ENCODE measurements at places on chromosomes 12 and 14. TPM values are rescaled to one million over a fixed set of nuclear protein-coding genes. Genes with fewer than 3 reads are reported as not detected.

GRCh38 chr12:49646871-49647654, 23.7 kb downstream of the PRPF40B start:
- DNase-seq = no peak

- DNase-seq = no peak
Measured at GRCh38 chr14:44027397-44027796, 479.7 kb downstream of the FSCB start.

- no peak for DNase-seq
Measured at GRCh38 chr14:65850429-65851135, 438.1 kb downstream of the FUT8 start.

GRCh38 chr12:11771356-11771755, 121.9 kb downstream of the ETV6 start:
- DNase-seq = no peak

DNA sequence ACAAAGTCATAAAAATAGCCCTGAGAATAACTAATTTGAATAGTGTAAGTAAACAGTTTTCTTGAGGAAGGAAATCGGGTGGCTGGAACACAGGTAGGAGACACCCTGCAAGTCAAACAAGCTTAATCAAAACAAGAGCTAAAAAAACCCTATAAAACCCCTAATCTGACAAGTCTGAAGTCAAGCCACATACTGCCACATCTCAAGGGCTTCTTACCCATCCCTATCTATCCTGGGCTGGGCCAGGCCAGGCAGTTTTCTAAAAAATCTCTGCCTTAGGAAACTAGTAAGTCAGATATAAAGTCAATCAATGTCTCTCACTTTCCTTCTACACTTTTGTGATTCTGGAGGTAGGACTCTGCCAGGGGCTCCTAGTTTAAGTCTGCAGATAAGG, 15.3 kb downstream of the UBE2N start:
- DNase-seq = no peak

DNA sequence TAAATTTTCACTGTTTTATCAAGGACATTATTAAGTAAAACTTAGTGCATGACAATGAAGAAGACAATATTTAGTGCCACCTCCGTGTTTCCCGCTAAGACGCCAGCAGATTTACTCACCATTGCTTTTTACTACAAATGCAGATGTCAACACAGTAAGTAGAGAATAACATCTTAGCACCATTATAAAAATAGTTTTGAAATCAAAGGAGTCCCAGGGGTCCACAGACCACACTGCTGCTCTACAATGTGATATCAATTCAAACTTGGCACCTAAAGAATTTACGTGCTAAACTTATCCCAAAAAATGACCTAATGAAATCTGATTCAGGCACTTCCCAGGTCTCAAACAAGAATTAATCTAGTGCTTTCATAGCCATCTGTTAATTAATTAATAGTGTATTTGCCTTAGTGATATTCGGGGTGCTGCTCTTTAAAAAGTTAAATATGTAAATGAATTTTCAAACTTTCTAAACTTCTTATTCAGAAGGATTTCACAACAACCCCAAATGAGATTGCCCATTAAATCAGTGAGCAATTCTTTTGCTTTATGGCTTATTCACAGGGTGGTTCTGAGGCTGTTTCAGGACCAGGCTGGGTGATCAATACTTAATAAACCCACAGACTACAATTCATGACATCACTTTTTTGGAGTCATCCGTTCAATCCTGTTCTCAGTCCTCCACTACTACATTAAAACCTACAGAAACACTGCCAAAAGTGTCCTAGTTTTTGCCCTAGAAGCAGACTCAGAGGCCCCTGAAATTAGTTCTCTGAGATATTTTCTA, 161.3 kb upstream of the LMNTD1 start:
- no peak for DNase-seq

- DNase-seq = no peak
Measured at GRCh38 chr14:71452539-71452938, 479.7 kb upstream of the RGS6 start.

Gene SERPINA9
- not detected for polyA plus RNA-seq

Gene ASCL1
- 0.14 TPM for polyA plus RNA-seq

Gene RITA1
- 13.3 TPM for polyA plus RNA-seq

Gene GUCY2C
- 0.54 TPM for polyA plus RNA-seq

Gene ABCC9
- 21.2 TPM for polyA plus RNA-seq

Gene PLEKHD1
- polyA plus RNA-seq = 5.7 TPM

Gene BCAT1
- 57.3 TPM for polyA plus RNA-seq

Data from right renal cortex interstitium (tissue), 3 donors.